ENCODE measurements at places on chromosomes 7 and 10.

- DNase-seq = no peak
Measured at GRCh38 chr10:20674926-20675325, 222.2 kb downstream of the NEBL start.

DNA sequence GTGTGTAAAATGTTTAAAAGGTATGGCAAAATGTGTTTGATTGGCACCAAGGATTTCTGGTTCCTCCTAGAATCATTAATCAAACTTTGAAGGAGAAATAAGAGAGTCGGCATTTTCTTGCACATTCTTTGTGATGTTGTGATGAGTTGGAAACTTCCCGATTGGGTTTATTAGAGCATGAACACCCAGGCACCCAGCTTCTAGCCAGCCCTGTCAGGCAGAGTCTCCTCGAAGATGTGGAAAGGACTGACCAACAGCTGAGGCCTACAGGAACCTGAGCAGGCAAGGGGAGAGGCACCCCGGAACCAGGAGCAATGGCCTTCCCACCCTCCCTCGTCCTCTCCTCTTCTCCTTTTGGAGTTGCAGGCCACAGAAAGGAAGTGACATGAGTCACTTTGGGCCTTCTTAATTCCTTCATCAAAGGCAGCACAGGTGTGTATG lies 68.7 kb downstream of the EGFR start:
- DNase-seq = no peak

- DNase-seq = no peak
Measured at GRCh38 chr10:71351628-71352319, 32.7 kb downstream of the SLC29A3 start.

- peak; percentile 83 for DNase-seq
Measured at GRCh38 chr7:40763319-40764287, 628.8 kb downstream of the SUGCT start.

DNA sequence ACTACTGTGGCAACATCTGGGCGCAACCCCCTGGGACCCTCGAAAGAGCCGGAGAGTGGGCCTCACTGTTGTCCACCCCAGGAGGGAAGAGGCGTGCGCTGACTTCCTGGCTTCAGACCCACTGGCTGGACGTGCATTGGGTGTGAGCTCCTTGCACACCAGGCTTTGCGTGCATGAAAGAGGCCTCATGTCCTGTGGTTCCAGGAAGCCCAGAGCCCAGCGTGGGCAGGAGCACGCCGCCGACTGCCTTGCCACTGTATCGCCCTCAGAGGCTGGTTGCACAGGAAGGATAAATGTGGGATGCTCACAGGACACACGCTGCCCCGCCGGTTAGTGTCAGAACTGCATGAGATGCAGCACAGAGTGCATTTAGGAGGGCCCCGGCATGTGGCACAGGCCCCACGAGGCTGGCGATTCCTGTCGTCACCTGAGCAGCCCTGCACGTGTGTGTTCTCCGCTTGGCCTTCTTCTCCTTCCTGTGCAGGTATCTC lies 8.5 kb upstream of the JAKMIP3 start:
- DNase-seq = no peak

GRCh38 chr7:134667899-134668298 lies 21.2 kb downstream of the BPGM start:
- no peak for DNase-seq

GRCh38 chr7:98836811-98837629 lies 32.8 kb downstream of the TMEM130 start:
- DNase-seq = no peak

- DNase-seq = no peak
Measured at GRCh38 chr7:104883248-104883717, 130.7 kb upstream of the KMT2E start.

DNA sequence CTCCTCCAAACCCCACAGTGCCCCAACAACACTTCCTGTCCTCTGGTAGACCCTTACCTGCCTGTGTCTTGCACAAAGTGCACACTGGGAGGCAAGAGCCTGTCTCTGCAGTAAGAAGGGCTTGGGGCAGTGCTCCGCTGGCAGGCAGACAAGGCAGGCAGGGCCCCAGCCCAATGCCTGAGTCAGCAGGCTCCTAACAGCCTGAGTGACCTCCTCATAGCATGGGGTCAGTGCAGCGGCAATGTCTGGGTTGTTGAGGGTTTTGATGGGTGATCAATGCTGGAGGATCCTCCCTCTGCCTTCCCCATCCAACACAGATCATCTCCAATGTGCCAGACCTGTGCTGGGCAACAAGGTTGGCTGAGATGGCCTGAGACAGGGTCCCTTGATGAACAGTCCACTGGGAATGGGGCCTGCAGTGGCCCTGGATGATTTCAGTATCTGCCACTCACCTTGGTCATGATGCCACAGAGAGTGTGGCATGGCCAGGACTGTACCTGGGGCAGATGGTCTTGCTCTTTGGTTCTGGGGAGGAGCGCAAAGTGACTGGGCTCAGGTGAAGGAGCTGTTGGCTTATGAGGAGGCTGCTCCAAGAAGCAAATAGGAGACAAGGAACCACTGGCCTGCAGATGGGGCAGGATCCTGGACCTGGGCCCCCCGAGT lies 55.6 kb upstream of the CAMK2B start:
- no peak for DNase-seq

DNA sequence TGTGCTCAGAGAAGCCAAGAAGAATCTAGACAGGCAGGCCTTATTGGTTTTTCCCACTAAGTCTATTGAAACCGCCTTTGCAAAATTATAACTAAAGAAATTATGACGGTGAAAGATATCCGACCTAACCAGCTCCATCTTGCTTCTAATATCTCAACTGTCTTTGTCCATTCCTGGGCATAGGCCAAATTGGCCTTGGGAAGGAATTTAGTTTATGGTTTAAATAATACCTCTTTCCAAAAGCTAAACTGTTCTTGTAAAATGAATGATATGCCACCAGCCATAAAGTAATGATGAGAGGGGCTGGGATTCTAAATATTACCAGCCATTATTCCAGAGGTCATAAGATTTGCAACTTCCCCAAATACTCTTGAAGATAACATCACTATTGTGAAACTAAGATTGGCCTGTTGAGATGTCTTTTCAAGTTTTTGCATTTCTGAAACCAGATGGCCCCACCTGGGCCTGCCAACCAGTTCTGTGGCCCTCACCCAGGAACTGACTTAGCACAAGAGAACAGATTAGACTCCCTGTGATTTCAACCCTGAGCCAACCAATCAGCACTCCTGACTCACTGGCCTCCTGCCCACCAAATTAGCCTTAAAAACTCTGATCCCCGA lies 41.2 kb upstream of the SLC35G1 start:
- no peak for DNase-seq

- no peak for DNase-seq
Measured at GRCh38 chr10:105864854-105865253, 1223.8 kb downstream of the SORCS3 start.

GRCh38 chr7:50552921-50553320 lies 12.3 kb downstream of the DDC start:
- no peak for DNase-seq

GRCh38 chr10:49526619-49527018 lies 12.3 kb downstream of the ERCC6 start:
- no peak for DNase-seq

GRCh38 chr7:87171282-87171934 lies 19.2 kb downstream of the DMTF1 start:
- DNase-seq = no peak

DNA sequence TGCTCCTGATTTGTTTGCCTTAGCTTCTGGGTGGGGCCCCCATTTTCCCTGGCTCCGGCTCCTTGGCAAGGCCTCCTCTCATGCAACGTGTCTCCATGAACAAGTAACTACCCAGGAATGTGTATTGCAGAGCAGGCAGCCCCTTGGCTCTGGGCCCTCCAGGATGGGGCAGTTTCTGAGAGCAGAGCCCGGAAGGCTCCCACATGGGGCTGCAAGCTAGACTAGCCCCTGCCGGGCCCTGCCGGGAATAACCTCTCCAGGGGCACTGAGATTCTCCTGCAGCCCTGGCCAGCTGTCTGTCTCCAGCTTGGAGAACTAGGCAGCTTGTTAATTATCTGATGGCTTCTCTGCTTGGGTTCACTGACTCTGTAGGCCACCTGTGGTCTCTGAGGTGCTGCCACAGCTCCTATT lies 184.0 kb upstream of the INHBA start:
- DNase-seq = peak; percentile 96

- peak; percentile 10 for DNase-seq
Measured at GRCh38 chr10:78405231-78405630, 371.6 kb downstream of the RPS24 start.

- DNase-seq = no peak
Measured at GRCh38 chr7:51237446-51238133, 79.0 kb downstream of the COBL start.

GRCh38 chr10:93072225-93072712 lies 1.4 kb upstream of the CYP26A1 start:
- no peak for DNase-seq

DNA sequence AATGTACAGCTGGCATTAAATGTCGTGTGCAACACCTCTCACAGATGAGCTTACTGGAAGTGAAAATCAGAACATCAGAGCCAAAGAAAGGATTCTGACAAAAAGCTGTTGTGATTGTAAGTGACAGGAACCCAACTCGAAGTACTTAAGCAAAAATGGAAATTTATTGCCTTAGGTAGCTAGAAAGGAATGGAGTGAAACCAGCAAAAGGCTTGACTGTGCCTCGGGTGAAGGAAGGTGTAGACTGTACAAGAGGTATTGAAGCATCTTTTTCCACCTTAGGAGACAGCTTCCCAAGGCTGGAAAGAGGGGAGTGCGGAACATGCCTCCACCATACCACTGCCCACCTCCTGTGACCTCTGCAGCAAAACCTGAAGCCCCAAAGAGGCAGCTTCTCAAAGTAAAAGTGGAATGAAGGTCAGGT lies 27.3 kb upstream of the ITGB1 start:
- DNase-seq = no peak

DNA sequence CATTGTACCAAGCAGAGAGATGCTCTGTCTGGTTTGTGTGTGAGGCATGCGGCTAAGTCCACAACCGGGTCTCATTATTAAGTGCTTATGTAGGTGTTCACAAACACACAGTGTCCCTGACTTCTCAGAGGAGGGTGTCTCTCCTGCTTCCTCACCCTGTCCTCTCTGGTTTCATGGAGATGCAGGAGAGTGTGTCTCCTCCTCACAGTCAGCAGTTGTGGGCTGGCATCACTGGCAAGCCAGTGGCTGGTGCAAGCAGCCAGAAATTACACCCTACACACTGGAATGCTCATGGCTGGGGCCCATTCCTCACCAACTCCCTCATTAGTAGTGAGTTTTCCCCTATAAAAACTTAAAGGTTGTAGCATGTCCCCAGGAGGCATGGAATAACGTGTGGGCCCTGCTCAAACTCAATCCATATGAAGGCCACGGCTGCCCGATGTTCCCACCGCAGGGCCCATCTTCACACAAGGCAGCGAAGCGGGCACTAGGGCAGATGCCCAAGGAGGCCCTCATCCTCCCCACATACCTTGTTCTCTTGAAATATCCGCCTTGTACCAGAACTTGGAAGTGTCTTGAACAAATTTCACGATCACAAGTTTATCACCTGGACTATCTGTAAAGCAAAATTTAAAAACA lies 280.1 kb downstream of the TNS3 start:
- DNase-seq = no peak

DNA sequence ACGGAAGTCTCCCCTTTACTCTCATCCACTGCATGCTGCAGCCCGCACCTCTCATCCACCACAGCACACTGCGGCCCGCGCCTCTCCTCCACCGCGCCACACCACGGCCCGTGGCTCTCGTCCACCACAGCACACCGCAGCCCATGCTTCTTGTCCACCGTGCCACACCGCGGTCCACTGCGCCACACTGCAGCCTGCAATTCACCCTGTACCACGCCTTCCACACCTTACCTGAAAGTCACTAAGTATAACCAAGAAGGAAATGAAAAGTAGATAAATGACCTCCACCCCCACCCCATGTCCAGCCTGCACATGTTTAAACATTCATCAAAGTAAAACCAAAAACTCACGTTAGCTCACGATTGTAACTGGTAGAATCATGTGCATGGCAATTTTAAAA lies 176.1 kb downstream of the DIP2C start:
- DNase-seq = no peak

DNA sequence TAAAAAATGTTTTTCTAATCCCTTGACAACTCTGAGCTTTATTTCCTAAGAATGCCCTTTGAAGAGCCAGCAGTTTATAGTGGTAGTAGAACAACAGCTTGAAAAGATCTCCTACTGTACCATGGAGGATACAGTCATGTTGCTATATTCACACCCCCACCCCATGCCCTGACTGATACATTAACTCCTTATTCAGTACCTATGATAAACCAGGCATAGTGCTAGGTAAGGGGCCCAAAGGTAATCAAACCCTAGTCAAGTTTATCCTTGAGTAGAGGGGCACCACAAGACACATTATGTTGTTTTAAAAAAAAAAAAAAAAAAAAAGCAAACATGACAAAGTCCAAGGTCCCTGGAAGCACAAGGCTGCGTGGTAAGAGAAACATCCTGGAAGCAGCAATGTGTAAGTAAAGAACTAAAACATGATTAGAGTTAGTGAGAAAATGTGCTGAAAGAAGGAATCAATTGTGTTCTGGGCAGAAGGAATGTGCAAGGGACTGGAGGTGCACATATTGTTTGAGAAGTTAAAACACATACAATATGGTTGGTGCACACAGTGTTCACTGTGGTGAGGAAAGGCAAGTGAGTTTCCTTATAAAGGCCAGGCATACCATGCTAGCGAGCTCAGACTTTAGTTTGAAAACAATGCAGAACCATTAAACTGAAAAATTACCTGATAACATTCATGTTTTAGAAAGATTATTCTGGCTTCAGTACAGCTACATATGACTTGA lies 51.2 kb downstream of the PDE1C start:
- no peak for DNase-seq

DNA sequence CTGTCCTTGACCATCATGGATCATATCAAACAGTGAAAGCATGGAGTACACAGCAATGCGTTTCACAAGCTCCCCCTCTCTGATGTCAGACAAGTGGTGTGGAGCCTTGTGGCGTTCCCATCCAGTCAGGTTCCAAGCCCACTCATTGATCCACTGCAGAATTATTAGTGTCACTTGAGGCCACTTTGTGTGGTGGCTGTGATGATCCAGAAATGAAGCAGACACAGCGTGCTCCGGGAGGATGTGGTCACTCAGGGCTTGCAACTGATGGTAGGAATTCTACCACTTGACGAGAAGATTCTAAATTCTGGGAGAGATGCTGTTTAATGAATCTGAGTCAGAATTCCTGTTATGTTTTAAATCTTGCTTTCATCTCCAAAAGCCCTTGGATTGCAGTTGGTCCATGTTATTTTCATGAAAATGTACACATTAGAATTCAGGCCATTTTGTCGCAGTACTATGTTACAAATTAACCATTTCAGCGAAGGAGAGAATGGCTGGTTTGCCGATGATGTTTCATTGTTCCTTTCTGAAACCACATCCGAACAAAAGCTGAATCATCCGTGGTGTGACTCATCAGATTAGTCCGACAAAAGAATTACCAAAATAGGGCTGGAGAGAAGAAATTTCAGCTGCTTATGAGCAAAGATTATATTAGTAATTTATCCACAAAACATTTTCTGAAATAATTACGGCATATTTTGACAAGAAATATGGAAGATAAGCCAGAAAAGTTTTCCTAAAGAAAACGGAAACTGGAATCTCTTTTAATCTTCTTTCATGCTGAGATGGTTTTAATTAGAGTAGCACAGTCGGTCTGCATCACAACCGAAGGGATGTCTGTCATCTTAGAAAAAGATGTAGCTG lies 48.1 kb downstream of the INSYN2A start:
- no peak for DNase-seq

- no peak for DNase-seq
Measured at GRCh38 chr10:6563075-6563474, 17.0 kb downstream of the PRKCQ start.

Measured in AG04449 (cell line).